ENCODE measurements at places on chromosomes 12 and 14. TPM values are rescaled to one million over a fixed set of nuclear protein-coding genes. Genes with fewer than 3 reads are reported as not detected.

NFE2 gene
- 0.17 TPM for total RNA-seq

DNAH10 gene
- 0.04 TPM for total RNA-seq

RPL10L gene
- not detected for total RNA-seq

ETFBKMT gene
- total RNA-seq: 1.5 TPM

GRCh38 chr12:6333029-6333428 is 8.8 kb downstream of the TNFRSF1A start:
- DNase-seq: no peak

GRCh38 chr14:20603813-20604690 is 12.9 kb upstream of the RNASE12 start:
- no peak for DNase-seq

DNA sequence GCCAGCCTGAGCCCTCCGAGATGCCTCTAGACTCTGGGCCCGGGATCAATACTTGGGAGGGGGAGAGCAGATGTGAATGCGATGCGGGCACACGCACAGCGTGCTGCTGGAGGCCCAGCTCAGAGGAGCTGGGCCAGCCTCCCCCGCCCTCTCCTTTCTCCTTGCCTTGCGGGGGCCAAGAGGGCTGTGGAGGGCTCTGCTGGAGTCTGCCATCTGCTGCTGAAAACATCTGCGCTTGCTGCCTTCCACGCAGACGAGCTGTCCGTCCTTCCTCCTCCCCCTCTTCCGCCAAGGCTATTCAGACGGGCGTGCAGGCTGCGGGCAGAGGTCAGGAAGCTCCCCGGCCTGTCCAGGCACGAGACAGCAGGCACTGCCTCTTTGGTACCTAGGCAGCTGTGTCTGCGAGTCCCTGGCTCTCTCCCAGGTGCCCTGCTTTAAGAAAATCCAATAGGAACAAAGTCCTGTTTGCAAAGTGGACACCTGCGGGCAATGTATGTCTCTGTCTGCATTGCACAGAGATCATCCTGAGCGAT is 75.2 kb downstream of the SPRING1 start:
- DNase-seq: no peak

DNA sequence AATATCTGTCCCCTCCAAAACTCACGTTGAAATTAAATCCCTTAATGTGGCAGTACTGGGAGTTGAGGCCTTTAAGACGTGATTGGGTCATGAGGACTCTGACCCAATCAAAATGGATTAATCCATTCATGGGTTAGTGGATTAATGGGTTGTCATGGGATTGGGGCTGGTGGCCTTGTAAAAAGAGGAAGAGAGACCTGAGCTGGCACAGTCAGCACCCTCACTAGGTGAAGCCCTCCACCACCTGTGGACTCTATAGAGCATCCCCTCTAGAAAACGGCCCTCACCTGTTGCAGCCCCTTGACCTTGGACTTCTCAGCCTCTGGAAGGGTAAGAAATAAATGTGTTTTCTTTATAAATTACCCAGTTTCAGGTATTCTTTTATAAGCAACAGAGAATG is 53.0 kb downstream of the SPRING1 start:
- DNase-seq: no peak

- peak; percentile 2 for DNase-seq
These were observed 4.8 kb downstream of the CD163 start for GRCh38 chr12:7498809-7499208.

- peak; percentile 99 for DNase-seq
These were observed 112.1 kb upstream of the FRMD6 start for GRCh38 chr14:51539571-51540037.

GRCh38 chr14:24036169-24036962 is 15.4 kb upstream of the CARMIL3 start:
- DNase-seq: no peak

- DNase-seq: no peak
These were observed 410.3 kb upstream of the LMO3 start for GRCh38 chr12:17016116-17016864.

Measured in kidney epithelial cell (primary cell).